ENCODE measurements at places on chromosomes 4 and X.

DNA sequence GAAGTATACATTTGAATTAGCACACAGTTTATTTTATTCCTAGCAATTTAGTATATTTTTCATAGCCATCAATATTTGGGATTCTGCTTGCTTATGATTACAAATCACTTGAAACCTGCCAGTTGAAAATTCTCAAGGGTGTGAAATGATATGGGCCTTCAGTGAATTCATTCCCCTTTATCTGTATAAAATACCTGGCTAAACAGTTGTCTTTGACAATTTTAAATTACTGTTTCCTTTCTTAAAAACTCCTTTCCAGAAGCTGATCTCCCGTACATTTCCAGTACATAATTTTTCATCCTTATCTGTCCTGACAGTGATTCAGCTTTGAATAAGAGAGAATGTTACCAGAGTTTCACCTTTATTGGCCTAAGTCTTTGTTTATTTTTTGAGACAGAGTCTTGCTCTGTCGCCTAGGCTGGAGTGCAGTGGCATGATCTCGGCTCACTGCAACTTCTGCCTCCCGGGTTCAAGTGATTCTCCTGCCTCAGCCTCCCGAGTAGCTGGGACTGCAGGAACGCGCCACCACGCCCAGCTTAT, 13.9 kb downstream of the ATP7A start:
- no peak for DNase-seq

- DNase-seq: no peak
Observed at GRCh38 chr4:151628001-151628608, 132.7 kb downstream of the GATB start.

GRCh38 chrX:106952089-106952488, 31.9 kb downstream of the CLDN2 start:
- DNase-seq: no peak

DNA sequence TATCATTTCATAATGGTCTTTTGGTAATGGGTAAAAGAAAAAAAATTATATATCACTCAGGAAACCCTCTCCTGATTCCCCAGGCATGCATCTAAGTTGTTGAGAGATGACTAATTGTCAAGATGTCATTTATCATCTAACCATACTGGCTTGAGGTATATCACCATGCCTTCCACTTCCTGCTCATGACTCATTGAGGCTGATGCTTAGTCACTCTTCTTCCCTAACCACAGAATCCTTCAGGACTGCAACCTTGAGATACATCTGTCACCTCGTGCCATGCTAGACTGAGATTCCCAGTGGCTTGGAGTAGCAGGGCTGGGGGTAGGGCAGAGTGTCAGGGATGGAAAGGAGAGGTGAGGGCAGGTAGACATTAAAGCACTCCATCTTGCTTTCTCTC, 782.5 kb upstream of the INTU start:
- DNase-seq: no peak

DNA sequence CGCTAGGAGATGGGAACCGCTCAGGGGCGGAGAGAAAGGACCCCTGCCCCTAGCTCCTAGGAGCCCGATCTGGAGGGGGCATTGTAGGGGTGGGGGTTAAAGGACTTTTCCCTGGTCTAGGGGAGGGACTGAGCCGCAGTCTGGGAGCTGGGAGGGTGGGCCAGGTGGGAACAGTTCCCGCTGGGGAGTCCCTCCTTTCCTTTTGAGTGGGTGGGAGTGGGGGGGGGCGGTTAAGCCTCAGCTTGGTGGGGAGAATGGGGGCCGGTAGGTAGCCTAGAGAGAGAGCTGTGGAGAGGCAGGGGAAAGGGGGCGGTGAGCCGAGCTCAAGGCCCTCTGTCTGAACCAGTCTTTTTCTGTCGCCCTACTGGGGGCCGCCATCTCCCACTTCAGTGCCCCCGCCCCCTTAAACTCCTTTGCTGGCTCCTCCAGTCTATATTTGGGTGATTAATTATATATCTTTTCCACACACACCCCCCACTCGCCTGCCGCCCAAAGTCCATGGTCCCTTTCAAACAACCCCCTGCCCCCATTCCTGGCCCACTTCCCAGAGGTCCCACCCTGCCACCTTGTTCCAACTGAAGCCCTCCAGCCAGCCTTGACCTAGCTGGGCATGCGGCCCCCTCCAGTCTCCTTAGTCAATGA, 822 bp downstream of the ZNF275 start:
- DNase-seq: no peak

GRCh38 chrX:154304846-154305245, 9.3 kb downstream of the TKTL1 start:
- DNase-seq: no peak

GRCh38 chr4:48739560-48740019, 40.5 kb downstream of the FRYL start:
- DNase-seq: no peak

DNA sequence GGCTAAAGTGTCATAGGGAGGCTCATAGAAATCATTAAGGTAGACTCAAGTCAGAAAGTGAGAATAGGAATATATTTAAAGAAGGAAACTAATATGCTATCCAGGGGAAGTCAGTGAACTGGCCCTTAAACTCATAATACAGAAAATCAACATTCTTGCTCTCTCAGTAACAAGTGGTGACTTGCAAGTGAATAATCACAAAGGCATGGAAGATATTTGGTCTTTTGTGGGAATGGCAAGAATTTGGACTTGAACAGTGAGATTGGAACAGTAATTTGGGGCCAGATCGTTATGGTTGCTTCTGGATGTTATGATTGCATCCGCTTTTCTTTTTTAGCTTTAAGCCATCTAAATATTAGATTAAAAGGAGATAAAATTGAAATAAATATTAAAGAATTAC, 103.8 kb downstream of the TBC1D19 start:
- DNase-seq: no peak

DNA sequence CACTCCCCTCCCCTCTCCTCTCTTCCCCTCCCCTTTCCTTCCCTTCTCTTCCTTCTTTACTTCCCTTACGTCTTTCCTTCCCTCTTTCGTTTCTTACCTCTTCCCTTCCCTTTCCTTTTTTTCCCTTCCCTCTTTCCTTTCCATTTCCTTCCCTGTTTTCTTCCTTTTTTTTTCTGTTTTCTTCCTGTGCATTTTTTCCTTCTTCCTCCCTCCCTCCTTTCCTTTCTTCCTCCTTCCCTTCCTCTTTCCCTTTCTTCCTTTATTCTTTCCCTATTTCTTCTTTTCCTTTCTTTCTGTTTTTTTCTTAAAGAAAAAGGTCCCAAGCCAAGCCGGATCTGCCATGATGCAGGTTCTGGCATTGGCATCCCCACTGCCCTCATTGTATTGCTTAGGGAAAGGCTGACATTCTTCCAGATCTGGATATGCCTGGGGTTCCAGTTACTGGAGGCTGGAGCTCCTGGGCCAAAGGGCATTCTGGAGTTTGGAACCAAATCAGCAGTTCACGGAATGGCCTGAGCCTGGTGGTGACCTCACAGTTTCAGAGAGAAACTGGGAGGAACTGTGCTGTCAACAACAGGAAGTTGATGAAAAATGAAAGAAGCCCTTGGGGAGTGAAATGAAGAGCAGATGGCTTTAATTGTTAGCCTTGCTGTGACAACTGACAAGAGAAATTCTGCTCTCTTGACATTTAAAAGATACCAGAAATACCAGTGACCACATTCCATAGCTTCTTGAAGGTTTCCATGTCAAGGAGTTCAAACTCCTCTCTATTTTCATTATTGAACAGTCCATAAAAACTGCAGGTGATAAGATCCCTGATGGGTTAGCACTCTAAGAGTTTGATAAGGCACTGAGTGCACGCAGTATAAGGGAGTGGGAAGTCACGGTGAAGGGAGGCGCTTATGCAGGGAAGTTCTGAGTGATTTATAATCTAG, 622.1 kb downstream of the SPRY1 start:
- peak; percentile 18 for DNase-seq

GRCh38 chr4:10022346-10023049, 1.2 kb upstream of the SLC2A9 start:
- DNase-seq: no peak

GRCh38 chr4:71239365-71239764, 99.5 kb upstream of the SLC4A4 start:
- no peak for DNase-seq

GRCh38 chrX:150567645-150568319, 639 bp upstream of the MTM1 start:
- no peak for DNase-seq

GRCh38 chr4:38980903-38981676, 51.1 kb downstream of the TMEM156 start:
- no peak for DNase-seq

DNA sequence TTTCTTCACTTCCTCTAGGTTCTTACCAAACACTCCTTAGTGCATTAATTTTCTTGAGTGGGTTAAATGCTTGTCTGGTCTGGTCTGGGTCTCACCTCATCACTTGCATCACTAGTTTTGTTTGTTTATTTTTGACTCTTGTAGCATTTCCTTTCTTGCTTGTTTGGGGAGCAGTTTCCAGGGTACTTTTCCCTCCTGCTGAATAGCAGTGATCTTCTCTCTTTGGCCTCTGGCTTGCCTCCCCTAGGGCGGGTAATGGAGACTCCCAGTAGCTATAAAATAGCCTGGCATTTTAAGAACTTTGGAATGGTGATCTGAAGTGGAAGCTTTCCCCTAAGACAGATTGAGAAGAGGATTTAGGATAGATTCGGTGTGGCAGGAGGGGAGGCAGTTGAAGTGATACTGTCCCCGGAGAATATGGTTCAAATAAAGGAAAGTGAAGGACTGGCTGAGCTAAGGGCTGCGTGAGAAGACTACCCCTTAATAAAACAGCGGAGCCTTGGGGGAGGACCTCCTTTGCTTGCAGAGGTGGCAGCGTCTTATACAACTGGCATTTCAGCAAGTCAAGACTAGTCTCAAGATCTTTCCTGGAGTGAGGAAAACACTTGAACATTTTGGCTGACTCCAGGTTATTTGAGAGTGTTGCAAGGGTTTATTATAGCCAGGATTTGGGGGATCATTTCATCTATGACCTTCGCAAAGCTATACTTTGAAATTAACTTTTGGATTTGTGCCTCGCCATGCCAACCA, 190.6 kb downstream of the FRAS1 start:
- DNase-seq: no peak

- DNase-seq: no peak
Observed at GRCh38 chrX:68698942-68699341, 51.5 kb downstream of the STARD8 start.

- DNase-seq: no peak
Observed at GRCh38 chr4:96263291-96263690, 423.4 kb downstream of the PDHA2 start.

GRCh38 chrX:16496175-16496574, 153.8 kb upstream of the S100G start:
- no peak for DNase-seq

- DNase-seq: no peak
Observed at GRCh38 chr4:86484241-86484640, 109.9 kb upstream of the PTPN13 start.

DNA sequence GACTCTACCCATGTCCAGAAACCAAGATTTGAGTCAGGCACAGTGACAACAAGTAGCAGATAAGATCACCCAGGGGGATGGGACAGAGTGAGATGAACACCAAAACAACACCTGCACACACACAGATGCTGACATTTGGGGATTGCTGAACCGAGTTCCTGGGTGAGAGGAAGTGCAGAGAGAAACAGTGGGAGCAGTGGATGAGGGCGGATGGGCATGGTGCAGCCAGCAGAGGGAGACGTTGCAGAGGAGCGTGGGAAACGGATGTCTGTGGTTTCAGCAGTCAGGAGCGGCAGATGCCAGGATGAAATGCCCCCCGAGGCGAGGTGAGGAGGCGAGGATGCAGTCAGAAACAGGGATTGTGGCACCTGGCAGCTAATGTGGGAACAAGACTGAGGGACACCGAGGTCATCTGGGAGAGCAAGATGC, 78.6 kb upstream of the STS start:
- DNase-seq: no peak

- no peak for DNase-seq
Observed at GRCh38 chr4:27023366-27023765, 162.7 kb downstream of the STIM2 start.

- DNase-seq: no peak
Observed at GRCh38 chr4:184344899-184345572, 127.4 kb upstream of the ENPP6 start.

- DNase-seq: no peak
Observed at GRCh38 chrX:49184294-49185281, 1.6 kb downstream of the PRICKLE3 start.

DNA sequence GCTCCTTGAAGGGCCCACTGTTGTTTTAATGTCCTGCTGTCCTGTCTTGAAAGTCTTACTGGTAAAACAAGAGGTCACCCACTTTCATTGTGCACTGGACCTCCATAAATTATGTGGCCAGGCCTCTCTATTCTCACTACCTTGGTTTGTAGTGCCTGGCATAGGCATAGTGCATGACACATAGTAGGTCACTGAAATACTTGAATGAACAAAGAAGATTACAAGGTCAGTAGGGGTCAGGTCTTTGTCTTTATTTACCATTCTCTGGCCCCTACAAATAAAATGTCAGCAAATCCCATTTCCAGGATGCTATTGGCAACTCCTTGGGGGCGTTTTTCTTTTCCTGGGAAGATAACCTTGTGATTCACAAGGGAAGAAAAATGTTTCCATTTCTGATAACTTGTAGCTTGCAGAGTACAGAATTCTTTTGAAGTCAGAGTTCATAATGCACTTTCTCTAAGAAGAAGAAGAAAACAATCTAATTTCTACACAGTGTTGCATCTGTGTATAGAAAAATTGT, 1.4 kb downstream of the PGM2 start:
- DNase-seq: no peak

GRCh38 chrX:12932244-12932643, 25.8 kb downstream of the TLR8 start:
- no peak for DNase-seq

GRCh38 chr4:111404673-111405072, 740.6 kb upstream of the FAM241A start:
- no peak for DNase-seq

DNA sequence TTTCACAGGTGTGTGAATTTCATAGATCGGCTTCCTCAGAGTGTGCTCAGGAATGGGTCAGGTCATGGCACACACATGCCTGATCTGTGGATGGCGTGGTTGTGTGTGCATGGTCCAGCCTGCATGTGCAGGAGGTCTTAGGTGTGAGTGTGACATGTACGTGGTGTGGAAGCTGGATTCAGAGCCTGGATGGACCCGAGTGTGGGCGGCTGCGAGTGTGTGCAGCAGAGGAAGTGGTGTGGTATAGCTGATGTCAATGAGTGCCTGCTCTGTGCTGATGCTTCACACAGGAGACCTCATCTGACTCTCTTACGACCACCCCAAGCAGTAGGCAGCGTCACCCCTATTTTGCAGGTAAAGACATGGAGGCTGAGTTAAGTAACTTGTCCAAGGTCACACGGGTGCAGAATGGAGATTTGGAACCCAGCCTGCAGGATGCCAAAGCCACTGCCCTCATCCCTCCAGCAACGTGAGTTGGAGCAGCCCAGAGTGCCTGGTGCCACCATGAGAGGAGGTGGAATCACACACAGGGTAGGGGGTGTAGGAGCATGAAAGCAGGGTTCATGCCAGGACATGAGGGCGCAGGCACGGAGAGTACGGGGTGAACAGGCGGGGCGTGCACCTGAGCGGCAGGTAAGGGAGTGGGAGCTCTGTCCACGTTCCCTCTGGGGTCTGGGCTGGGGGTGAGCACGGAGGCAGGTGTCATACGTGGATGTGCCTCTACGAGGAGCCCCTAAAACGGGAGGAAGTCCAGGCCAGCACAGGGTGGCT, 24.2 kb upstream of the C4orf50 start:
- no peak for DNase-seq

- DNase-seq: no peak
Observed at GRCh38 chr4:158147151-158147550, 25.7 kb downstream of the GASK1B start.
